Skeletal muscle cell (primary cell): ENCODE measurements at places on chromosomes 1 and 21.

- no peak for DNase-seq
Observed at GRCh38 chr1:109827466-109827865, 63.7 kb upstream of the EPS8L3 start.

DNA sequence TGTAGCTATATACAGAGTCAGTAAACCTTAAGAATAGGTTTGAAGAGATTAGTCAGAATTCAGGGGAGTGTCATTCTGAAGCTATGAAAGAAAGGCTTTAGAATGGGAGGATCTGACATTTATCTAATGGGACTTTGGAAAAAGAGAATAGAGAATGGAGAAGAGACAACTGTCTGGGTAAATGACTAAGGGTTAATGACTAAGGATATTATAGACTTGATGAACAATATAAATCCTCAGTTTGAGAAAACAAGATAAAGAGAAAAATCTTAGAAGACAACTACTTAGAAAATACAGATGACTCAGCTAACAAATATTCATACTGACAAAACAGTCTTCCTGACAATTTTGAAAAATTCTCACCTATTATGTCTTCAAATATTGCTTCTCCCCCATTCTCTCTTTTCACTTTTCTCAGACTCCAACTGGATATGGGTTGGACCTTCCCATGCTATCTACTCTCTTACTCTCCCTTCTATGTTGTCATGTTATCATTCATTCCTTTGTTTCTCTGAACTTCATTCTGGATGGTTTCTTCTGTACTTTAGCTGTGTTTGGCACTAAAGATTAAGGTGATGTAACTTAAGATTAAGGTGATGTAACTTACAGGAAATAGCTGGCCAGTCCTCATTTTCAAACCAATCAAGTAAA lies 20.4 kb downstream of the SLC16A1 start:
- DNase-seq = no peak

DNA sequence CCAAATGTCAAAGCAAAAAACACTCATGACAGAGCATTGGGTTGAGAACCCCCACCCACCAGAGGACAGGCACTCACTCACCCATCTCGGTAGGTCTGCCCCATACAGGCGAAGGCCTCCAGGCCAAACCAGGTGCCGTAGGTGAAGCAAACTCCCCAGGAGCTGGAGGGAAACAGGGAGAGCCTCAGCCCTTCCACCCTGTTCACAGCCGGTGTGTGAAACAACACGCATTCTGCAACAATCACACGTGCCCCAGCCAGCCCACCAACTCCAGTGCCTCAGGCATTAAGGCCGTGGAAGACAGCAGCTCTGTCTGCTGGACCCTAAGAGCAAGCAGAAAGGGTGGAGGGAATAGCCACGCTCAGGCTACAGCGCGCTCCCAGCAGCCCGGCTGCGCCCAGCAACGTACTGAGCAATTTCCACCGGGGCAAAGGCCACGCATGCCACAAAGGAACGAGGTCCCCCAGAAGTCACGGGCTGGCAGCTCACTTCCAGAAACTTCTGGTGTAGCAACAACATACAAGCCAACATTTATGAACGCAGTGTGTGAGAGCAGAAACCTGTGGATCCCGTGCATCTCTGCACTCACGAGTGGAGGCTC lies 11.4 kb upstream of the SPATC1L start:
- DNase-seq = no peak

DNA sequence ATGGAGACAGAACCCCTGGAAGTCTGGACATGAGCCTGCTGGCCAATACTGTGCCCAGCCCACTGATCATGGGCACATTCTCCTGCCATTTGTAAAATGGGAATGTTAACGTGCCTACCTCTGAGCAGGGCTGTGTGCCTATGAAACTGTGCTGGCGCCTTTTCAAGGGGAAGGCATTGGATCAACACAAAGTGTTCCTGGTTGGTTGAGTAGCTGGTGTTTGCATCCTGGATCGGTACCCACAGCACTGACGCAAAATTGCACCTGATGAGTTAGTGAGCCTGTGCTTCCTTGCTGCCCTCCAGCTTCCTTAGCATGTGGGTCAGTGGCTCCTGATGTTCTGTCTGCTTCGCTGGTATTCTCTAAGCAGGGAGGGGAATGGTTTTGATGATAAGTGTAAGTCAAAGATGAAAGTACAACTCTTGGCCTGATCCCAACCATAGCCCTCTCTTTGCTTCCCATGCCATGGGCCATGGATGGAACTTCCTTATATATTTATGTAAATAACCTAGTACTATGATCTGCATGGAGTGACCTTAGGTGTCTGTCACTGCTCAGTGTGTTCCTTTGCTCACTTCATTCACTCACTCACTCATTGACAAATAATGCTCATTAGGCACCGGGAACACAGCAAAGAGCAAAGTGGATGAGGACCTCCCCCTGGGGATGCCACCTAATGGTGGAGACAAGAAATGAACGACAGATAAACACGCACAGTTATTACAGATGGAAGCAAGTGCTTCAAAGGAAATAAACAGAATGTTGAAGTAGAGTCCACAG lies 22.7 kb downstream of the MAB21L3 start:
- no peak for DNase-seq

DNA sequence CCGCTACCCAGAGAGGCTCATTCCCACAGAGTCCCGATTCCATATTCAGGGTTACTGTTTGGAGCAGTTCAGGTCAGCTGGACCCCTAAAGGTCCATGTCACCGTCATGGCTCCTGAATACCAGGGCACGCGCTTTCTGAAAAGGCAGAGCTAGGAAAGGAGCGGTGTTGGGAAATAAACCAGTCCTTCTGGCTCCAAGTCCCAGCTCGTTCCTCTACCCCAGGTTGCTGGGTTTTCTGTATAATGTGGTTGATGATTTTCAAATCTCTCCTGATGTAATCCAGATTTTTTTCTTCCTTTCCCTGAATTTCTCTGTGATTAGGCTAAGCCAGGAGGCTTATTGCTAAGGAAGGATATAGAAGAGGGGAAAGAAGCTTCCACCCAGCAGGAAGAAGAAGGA lies 14.0 kb upstream of the PKP1 start:
- DNase-seq = no peak

GRCh38 chr1:5980314-5981008 lies 11.8 kb downstream of the NPHP4 start:
- no peak for DNase-seq

DNA sequence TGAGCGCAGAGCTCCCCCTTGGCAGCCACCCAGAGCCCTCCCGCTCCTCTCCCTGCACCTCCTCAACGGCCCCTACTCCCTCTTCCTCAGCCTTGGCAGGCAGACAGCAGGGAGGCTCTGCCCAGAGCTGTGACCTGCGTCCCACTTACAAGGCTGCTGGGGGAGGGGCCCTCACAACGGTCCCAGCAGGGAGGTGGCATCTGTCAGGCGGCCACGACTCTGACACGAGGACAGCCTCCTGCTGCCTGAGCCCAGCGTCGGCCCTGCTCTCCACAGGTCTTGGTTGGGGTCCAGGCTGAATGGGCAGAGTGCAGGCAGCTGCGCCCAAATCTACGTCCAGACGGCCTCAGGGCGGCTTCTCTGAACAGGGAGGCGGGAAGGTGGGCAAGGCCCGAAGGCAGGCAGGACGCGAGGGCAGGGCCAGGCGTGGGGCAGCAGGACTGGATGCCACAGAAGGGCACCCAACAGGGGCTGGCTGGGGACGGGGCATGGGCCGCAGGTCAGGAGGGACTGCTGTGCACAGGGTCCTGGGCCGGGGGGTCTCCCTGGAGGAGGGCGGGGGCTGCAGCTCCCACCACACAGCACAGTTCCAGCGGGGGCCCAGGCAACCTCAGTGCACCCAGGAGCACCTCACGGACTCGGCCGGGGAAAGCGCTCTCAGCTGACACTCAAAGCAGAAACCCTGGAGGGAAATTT lies 7.5 kb downstream of the SLC19A1 start:
- DNase-seq = no peak

DNA sequence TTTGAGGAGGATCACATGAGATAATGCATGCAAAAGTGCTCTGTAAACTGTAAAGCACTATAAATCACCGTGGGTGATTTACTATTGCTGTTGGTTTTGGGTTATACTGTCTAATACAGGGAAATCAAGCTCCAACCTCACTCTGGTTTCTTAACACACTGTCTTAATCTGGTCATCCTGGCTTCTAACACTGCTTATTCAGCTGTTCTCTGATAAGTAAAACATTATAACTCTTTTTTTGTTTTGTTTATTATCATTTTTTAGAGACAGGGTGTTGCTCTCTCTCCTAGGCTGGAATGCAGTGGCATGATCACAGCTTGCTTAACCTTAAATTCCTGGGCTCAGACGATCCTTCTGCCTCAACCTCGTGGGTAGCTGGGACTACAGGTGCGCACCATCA lies 21.9 kb upstream of the LSM10 start:
- no peak for DNase-seq

DNA sequence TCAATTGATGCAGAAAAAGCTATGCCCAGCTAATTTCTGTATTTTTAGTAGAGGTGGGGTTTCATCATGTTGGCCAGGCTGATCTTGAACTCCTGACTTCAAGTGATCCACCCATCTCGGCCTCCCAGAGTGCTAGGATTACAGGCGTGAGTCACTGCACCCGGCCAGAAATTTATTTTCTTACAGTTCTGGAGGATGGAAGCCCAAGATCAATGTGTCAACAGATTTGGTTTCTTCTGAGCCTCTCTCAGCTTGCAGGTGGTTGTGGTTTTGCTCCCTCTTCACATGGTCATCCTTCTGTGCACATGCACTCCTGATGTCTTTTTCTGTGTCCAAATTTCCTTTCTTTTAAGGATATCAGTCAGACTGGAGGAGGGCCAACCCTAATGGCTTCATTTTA lies 35.6 kb downstream of the SHCBP1L start:
- no peak for DNase-seq

DNA sequence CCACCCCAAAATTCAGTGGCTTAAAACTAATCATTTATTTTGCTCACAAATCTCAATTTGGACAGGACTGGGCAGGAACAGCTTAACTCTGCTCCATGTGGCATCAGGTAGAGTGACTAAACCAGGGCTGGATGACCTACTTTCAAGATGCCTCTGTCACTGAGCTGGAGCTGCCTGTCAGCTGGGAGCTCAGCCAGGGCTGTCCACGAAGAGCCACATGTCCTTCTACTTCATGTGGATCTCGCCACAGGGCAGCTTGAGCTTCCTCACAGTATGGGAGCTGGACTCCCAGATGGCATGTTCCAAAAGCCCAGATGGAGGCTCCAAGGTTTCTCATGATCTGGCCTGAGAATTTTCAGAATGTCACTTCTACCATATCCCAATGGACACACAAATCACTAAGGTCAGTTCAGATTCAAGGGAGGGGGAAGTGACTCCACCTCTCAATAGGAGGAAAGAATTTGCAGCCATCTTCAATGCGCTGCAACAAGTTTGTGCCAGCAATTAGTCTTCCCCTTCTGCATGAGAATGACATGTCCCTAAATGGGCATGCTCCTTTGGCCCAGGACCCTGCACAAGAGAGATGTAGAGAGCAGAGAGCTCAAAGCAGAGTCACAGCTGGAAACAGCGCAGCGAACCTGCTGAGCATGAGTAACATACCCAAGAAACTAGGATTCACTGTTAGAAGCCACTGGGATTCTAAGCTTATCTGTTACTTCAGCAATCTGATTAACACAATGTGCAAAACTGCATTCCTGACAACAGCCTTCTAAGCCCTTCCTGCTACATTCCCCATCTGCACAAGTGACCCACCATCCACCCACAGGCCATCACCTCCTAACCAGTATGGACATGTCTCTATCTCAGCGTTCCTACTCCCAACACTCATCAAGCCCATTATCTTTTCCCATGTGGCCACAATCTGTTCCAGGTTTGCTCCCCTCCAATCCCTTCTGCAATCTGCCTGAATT lies 17.0 kb downstream of the HLCS start:
- DNase-seq = no peak

DNA sequence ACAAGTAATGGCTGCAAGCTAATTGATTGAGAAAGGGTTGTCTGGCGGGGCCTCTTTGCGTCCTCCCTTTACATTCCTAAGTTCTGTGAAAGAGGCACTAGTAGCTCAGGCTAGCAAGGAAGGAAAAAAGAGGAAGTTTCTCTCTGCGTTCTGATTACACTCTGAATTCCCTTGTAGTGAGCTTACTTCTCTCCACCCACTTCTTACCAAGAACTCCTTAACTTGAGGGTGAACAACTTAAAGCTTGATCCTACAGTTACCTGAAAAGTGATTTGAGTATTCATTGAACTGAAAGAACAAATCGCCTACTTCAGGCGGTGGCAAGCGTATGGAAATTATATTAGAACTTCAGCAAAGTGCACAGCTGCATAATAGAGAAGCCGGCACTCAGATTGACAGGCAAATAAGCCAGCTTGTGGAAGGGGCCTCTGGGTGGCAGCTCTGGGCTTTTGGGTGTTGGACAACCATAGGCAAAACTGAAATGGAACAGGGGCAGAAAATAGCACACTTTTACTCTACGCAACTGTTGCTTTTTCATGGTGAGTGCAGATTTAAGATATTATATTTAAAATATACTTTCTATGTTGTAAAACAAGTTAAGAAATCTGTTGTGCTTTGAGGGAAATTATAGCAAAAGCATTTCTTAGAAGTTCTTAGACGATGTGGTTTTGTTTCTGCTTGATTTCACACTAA lies 464.5 kb downstream of the USP25 start:
- peak; percentile 66 for DNase-seq

DNA sequence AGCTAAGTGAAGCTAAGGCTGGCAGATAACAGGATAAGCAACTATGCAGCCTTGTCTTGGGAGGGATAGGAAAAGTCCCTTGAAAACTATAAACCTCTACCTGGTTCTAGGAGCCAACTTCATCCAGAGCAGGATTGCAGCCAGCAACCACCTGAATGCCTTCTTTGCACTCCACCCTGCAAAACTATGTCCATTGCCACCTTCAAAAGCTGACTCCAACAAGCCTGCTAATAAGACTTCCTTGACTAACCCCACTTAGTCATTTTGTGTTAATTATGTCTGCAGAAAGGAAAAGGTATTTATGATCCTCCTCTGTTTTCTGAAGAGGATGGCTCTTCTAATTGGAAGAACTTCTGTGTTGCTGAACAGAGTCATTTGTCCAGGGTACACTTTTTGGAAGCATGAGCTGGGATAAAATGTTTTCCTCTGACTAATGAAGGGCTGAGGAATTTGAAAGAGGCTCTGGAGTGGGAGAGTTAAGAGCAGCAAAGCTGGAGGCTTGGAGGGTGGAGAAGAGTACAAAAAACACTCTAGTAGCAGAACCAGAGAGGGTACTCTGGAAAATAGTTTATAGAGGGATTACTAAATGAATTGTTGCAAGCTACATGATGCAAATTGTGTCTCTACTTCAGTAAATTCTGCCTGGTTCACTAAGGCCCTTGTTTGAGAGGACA lies 9.6 kb upstream of the RIMKLA start:
- DNase-seq = no peak

- DNase-seq = peak; percentile 65
Observed at GRCh38 chr1:201828820-201829774, at the start of gene IPO9. Gene IPO9 (plus strand): TSS chr1:201829157. CDS start chr1:201829210, 53 bp downstream.

GRCh38 chr1:1971688-1972087 lies 31.9 kb downstream of the CFAP74 start:
- no peak for DNase-seq
